ENCODE measurements at places on chromosomes 12 and 14.
A peak's percentile ranks its signal among the peaks of the same experiment; 100 is the strongest.

DNA sequence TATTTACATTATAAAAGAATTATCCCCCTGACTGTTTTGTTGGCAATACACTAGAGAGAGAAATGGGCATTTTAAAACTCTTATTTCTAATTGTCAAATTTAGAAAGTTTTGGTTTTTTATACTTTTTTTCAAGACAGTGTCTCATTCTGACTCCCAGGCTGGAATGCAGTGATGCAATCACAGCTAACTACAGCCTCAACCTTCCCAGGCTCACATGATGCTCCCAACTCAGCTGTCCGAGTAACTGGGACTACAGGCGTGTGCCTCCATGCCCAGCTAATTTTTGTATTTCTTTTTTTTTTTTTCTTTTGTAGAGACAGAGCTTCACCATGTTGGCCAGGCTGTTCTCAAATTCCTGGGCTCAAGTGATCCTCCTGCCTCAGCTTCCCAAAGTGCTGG, 8.3 kb upstream of the OR11H6 start:
- no peak for DNase-seq

GRCh38 chr14:68137704-68138619, 318.4 kb downstream of the RAD51B start:
- no peak for DNase-seq

- no peak for DNase-seq
Measured at GRCh38 chr14:87508333-87508732, 484.6 kb downstream of the GALC start.

GRCh38 chr14:87899228-87899627, 93.8 kb downstream of the GALC start:
- DNase-seq = no peak

GRCh38 chr12:49903700-49904423, at the start of gene FAIM2:
FAIM2 (minus strand) TSS chr12:49903900; CDS start chr12:49903792, 108 bp downstream.
- peak; percentile 70 for DNase-seq

GRCh38 chr14:76754586-76754985, 6.7 kb upstream of the VASH1 start:
- no peak for DNase-seq

GRCh38 chr14:88559852-88560251, 3.0 kb upstream of the ZC3H14 start:
- no peak for DNase-seq

DNA sequence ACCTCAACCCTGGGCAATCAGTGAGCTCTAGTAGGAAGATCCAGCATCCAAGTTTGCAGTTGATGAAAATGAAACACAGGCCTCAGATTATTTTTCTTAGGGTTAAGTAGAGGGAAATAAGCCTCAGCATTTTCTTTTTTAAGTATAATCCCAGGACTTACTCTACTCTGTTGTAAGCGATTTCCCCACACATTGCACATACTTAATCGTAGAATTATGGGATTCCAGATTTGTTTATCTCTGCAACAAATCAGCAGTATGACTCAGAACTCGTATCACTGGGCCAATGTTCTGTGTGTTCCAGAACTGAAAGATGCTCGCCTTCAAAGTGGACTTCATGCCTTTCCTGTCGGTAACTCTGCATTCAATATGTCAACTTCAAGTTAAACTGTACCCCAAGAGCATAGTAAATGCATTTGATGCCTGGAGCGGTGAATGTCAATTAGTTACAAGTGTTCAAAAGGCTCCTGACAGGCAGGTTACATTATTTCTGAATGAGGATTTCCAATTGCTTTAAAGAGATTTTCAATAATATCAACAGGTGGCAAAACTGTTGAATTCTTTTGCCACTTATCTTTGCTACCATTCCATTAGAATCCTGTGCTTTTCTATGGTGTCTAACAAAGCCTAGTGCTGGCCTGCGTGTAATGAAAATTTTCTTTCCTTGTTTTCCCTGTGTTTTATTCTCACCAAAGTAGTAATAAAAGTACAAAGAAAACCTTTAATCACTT, 323.8 kb upstream of the SYT1 start:
- DNase-seq = no peak

DNA sequence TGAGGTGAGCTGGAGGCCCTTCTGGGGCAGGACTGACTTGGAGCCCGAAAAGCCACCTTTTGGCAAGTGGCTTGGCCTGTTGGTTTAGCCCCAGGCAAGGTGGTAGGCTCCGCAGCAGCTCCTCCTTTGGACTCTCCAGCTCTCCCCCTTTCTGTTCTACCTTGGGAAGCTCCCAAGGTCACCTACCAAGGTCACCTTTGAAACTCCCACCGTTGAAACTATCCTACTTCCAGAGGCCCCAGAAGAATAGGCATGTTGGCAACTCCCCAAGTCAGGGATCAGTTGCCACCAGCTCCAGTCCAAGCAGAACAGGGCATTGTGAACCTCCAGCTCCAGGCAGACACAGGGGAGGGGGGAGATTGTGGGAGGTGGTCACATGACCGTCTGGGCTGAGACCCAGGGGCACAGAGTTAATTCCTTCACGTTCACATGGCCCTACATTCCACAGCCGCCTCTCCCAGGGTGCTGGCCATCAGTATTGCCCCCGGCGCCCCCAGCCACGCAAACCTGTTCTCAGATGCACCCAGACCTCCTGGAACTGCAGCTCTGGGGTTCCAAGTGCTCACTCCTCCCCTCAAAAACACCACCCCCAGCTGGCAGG, 14.4 kb downstream of the IRF2BPL start:
- DNase-seq = no peak

- no peak for DNase-seq
Measured at GRCh38 chr14:56787530-56787929, 22.7 kb downstream of the OTX2 start.

DNA sequence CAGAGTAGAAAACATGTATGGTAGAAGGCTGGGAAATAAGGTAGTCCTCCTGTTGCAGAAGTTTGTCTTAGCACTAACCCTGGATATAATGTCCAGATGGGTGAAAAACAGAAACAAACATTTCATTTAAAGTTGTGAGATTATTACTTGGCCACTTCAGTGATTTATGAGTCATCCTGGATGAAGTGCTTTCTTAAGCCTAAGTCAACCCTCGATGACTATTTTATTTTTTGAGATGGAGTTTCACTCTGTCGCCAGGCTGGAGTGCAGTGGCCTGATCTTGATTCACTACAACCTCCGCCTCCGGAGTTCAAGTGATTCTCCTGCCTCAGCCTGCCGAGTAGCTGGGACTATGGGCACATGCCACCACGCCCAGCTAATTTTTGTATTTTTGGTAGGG, 10.2 kb downstream of the DLST start:
- DNase-seq = no peak

GRCh38 chr14:92441751-92442504, 71.7 kb upstream of the RIN3 start:
- no peak for DNase-seq

- no peak for DNase-seq
Measured at GRCh38 chr12:71441836-71442566, 2.4 kb downstream of the LGR5 start.

- no peak for DNase-seq
Measured at GRCh38 chr12:75414671-75415070, 23.8 kb downstream of the GLIPR1L2 start.

DNA sequence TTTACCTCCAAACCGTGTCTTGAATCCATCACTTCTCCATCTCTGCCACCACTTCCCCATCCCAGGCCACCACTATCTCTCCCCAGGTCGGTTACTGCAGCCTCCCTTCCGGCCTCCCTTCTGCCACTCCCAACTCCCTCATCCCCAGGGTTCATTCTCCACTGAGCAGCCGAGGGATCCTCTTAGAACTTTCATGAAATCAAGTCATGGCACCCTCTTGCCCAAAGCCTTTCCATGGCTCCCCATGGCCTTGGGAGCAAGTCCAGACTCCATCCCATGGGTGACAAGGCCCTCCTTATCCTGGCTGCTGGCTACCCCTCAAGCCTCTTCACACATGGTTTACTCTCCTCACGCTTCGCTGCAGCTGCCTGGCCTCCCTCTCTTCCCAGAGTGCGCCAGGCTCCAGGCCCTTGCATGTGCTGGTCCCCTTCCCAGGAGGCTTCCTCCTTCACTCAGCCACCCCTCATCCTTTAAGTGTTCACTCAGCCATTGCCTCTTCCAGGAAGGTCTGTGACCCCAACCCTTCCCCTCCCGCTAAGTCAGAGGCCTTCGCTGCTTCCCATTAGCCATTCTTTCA, 17.9 kb upstream of the SH2B3 start:
- DNase-seq = no peak

GRCh38 chr12:10227648-10228047, 15.0 kb downstream of the GABARAPL1 start:
- DNase-seq = no peak

DNA sequence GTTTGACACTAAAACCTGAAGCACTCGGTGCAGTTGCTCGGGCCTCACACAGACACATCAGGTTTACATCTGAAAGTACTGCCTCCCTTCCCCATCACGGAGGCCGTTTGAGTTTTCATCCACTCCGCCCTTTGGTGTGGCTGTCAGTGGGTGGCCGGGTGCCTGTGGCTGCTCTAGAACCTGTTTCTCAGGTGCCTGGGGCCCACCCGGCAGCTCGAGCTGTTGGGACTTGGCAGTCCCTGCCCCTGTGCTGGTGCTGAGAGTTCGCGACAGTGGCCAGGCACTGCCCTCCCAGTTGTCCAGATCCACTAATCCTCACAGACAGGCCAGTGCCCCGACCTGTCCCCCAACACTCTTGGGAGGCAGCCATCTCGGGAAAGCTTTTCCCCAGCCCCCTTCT, 22.4 kb downstream of the XRCC3 start:
- DNase-seq = no peak

GRCh38 chr14:42174357-42174756, 567.7 kb downstream of the LRFN5 start:
- no peak for DNase-seq

GRCh38 chr14:93895023-93895604, 32.0 kb upstream of the FAM181A start:
- no peak for DNase-seq

DNA sequence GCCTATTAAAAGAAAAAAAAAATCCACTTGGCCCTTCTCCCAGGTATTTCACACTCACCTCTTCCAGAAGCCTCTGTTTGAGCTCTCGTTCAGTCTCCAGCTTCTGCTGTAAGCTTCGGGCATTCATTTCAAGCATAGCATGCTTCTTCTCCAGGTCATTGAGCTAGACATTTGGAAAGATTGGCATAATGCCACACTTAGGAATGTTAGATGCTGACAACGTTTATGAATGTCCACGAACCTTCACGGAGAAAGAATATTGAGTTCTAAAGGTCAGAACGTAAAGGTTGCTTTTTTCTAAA, 60.5 kb downstream of the PRKAB1 start:
- no peak for DNase-seq

DNA sequence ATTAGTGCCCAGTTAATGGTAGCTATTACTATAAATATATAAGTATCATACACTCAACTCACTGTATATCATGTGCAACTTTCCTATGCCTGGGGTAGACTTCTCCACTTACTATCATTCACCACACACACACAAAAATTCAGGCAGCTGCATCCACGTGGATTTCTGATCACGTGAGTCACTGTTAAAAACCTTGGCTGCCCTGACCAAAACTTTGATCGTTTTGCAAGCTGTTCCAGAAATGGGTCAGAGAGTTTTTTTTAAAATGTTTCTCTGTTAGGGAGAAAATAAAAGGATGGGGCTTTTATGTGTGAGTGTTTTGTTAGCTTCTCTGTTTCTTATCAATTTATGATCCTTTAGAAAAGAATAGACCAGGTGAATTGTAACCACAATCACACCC, 198.2 kb upstream of the CNOT2 start:
- no peak for DNase-seq

- no peak for DNase-seq
Measured at GRCh38 chr12:47833591-47834012, 13.9 kb upstream of the HDAC7 start.

DNA sequence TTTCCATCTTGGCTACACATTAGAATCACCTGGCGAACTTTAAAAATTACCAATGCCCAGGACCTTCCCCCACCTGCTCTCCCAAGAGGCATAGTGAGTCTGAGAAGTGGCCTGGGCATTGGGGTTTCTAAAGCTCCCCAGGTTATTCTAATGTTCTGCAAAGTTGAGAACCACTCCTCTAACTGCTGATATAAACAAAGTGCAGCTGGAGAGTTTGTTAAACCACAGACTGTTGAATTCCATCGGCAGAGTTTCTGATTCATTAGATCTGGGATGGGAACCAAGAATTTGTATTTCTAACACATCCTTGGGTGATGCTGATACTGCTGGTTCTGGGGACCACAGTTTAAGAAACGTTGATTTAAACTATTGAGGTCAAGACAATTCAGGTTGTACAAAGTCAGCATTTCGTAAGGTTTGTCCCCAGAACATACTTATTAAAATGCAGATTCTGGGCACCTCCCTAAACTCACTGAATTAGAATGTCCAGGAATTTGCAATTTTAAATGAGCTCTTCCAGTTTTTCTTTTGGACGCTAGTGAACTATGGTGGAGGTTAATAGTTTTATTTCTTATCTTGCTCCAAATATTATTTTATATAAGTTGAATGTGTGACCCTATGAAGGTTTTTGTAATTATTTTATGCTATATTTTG, 309.1 kb downstream of the NRXN3 start:
- DNase-seq = no peak

GRCh38 chr12:98635657-98636323, 8.8 kb downstream of the IKBIP start:
- DNase-seq = no peak

DNA sequence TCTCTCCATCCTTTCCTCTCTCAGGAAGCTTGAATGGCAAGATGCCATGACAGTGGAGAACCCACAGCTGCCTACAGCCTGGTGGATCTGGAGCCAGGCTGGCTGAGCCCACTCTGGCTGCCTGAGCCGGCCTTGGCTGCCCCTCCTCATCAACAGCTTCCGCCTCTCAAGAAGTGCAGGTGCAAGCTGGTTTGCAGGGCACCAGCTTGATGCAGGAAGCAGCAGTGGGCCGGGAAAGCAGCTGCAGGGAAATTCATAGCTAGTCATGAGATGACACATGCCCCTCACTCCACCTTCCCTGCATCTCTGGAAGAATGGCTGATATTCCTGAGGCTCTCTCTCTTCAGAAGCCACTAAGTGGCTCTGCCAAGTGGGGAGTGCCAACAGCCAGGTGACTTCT, 289.1 kb downstream of the RPS29 start:
- DNase-seq = no peak
